ENCODE measurements at places on chromosomes 12 and 14.

- DNase-seq: peak; percentile 97
These were observed 2.8 kb upstream of the ARID2 start for GRCh38 chr12:45726603-45727300.

DNA sequence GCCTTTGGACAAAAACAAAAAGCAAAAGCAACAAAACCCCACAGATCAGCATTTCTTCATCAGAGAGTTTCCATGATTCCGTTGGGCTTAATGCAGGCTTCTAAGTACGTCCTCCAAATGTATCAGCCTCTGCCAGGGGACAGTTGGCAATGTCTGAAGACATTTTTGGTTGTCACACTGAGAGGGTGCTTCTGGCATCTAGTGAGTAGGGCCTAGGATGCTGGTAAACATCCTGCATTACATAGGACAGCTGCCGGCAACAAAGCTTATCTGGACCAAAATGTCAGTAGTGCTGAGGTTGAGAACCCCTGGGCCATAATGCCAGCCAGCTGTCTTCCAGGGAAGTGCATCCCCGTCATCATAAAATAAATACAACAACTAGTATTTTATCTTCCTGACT lies 9.4 kb upstream of the LRRC10 start:
- no peak for DNase-seq

DNA sequence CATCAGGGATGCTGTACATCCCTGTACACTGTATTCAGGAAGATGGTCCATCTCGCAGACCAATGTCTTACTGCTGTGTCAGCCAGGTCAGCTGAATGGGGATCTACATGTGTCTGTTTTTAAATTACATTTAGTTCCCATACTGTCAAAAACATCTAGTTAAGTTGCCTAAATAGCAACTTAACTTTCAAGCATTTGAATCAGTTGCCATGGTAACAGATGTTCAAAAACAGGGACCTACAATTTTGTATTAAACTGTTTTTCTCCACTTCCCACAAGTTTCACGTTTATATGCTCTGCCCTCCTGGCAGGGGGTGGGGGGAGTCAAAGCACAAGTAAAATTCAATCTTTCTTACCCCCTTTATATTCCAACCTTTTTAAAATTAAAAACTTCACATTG lies 38.3 kb downstream of the C12orf42 start:
- DNase-seq: no peak

GRCh38 chr12:48164451-48164850 lies 7.1 kb upstream of the ASB8 start:
- no peak for DNase-seq
